Activated CD8-positive, alpha-beta memory T cell treated with anti-CD3 and anti-CD28 coated beads, Interleukin-2, amount 50 U/mL, for 48 hours (primary cell): ENCODE measurements at places on chromosomes 7 and 10.

- DNase-seq = no peak
Observed at GRCh38 chr7:84256571-84256971, 62.0 kb upstream of the SEMA3A start.

DNA sequence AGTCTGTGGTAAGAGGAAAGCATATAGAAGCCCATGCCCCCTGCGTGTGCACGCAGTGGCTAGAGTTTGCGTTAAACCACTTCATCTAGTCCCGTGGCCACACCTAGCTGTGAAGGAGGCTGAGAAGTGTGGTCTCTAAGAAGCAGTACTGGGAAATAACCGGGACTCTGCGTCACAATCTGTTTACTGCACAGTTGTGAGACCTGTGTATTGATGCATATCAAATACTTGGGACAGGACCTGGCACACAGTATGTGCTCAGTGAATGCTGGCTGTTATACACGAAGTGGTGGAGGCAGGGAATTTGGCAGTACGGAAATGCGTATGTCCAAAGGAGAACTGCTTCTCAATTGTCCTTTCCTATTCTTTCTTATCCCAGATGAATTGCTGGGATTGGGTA, 149.5 kb downstream of the ARHGAP21 start:
- DNase-seq = no peak

GRCh38 chr7:40551685-40552576, 417.1 kb downstream of the SUGCT start:
- no peak for DNase-seq

- DNase-seq = no peak
Observed at GRCh38 chr10:13095094-13095493, 4.9 kb upstream of the OPTN start.

DNA sequence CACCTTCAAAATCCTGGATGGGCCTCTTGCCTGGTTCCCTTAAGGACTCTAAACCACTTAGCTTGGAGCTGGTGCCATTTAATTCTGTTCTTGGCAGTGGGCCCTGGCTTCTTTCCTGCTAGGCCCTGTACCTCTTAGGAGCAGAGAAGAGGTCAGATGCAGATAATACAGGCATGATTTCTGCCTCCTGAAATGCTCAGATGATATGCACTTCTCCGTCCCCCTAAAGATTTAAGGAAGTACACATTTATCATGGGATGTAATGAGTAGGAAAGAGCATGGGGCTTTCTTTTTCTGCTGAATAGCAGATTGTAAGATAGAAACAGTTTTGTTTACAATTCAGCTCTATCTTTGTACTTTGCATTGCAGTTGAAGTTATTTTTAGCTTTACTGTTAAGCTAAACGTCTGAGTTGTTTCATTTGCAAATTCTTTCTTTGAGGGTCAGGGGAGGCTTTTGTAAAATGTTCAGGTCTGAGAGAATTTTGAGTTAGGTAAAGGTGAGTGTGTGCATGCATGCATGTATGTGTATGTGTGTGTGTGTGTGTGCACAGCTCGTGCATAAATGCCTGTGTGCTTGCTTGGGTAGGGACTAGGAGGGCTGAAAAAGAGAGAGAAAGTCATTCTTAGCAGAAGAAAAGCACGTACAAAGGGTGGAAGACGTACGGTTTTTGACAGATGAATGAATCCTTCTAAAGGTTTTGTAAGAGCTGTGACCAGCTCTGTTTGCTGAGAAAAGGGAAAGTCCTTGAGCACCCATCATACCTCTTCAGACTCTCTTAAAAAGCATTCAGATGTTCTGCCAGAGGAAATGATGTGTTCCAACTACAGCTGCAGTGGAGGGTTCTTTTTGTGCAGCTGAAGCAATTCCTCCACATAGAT, 364.2 kb downstream of the AUTS2 start:
- DNase-seq = no peak

DNA sequence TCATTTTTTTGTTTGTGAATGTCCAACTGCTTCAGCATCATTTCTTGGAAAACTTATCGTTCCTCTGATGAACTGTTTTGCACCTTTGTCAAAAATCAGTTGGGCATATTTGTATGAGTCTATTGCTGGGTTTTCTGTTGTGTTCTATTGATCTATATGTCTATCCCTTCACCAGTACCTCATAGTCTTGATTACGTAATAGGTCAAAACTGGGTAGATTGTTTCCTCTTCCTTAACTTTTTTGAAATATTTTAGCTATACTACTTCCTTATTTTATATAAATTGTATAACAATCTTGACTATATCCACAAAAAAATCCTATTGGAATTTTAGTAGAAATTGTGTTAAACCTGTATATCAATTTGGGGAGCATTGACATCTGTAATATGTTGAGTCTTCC, 104.1 kb upstream of the PALS2 start:
- no peak for DNase-seq

DNA sequence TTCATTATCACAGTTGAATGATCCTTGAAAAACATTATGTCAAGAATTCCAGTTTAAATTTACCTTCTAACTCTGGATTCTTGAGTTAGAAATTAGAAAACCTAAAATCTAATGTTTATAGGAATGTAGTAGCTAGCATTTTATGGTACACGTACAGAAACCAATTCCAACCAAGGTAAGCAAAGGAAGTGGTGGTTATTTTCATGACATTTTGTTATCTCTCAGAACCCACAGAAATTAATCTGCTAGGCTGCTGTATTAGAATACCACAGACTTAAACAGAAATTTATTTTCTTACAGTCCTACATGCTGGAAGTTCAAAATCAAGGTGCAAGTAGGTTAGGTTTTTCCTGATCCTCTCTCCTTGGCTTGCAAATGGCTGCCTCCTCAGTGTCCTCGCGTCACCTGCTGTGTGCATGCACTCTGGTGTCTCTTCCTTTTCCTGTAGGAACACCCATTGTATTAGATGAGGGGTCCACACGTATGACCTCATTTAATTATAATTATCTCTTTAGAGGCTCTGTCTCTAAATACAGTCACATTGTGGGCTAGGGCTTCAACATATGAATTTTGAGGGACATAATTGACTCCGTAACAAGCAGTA, 8.5 kb upstream of the CSTF2T start:
- DNase-seq = no peak

DNA sequence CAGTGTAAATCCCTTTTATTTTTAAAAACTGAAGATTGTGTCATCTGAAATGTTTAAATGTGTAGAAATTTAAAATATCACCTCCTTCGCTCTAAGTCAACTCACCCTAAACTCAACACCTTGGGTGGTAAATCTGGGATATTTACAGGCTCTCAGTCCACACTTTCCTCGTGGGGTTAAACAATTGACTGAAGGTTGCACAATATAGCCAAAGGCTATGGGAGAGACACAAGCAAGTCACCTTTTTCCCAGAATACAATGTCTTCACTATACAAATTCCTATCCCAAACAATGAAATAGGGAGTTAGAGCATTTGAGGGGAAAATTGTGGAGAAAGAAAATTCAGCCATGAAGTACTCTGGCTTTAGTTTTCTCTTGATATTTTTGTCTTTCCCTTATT, 32.7 kb upstream of the MAT1A start:
- no peak for DNase-seq

- DNase-seq = no peak
Observed at GRCh38 chr7:47170516-47170915, 411.4 kb downstream of the TNS3 start.

- no peak for DNase-seq
Observed at GRCh38 chr10:101709359-101710058, 14.5 kb upstream of the FBXW4 start.

- DNase-seq = peak; percentile 52
Observed at GRCh38 chr10:7184660-7185366, 226.0 kb downstream of the SFMBT2 start.

DNA sequence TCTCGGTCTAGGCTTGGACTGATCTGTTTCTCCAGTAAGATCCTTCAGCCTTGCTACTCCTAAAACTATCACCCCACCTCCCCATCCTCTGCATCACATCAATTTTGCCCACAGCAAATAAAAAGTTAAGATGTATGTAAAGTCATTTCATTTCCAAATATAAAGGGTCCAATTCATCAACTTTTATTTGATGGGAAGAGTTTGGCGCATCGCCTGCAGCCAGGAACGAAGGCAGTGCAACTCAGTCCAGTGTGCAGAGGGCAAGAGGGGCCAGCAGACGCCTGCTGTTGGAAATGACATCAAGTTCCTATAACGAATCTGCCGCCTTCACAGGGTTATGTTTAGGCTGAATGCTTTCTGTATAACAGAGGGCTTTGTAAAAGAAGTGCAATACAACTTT, 97.0 kb downstream of the SVIL start:
- no peak for DNase-seq

GRCh38 chr7:142439739-142440138, 181.9 kb upstream of the PRSS58 start:
- no peak for DNase-seq

DNA sequence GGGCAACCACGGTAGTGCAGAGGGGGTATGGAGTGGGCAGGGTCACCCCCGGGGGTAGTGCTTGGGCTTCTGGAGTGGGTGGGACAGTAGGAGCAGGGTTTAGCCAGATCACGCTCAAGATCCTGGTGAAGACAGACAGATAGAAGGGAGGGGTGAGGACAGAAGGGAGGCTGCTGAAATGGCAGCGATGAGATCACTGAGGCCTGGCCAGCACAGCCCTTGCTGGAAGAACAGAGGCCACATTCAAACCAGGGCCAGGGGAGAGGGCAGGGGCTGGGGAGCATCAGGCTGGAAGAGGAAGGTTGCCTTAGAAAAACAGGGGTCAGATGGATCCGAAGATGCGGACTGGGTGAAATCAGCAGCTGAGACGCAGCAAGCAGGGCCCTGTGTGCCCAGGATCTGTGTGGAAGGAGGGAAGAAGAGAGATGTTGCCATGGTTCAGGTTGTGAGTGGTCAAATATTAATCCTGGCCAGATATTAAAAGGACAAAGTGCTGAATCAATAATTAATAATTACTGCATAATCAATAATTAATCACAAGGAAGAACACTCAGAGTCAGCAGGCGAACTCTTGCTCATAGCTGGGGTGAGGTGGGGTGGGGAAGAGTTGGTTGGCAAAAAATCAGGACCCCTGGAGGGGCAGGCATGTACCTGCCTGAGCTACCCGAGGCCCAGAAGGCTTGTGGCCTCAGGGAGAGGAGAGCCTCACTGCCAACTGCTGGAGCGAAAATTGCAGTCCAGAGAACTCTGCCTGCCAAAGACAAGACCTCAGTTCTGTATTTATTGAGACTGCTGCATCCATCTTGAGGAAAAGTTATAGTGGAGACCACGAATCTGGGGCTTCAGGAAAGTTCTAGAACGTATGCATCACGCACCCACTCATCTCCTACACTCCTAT, 105.7 kb downstream of the GRB10 start:
- no peak for DNase-seq

DNA sequence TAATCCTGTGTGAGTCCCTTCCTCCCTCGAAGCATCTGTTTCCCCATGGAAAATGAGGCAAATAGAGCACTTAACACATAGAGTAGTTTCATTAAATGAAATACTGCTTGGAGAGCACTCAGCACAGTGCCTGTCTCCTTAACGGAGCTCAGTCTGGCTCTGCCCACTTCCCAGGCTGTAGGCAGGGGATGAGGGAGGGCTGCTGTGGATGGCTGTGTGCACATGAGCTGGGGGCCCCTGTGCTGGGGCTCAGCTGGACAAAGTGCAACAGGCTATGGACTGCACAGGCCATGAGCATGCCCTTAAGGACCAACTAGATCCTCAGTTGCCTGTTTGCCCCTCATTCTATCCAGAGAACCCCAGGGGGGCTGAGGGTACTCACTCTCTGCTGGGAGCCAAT, 14.5 kb downstream of the ZCCHC24 start:
- DNase-seq = no peak

DNA sequence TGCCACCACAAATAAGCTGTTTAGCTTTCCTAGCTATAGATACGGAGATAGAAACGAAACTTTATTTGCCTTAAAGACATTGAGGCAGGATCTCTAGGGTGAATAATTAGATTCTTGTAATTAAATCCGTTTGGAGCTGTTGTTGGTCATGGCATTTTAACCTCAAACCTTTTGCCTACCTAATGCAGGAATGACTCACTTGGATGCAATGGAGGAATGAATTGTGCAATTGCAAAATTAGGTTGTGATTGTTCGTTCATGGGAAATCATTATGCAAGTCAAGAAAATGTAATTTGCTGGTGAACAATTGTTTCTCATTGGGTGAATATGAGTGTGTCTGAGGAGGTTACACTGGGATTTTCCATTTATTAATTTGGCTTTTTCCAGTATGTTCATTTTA, 703.5 kb downstream of the GATA3 start:
- DNase-seq = no peak

DNA sequence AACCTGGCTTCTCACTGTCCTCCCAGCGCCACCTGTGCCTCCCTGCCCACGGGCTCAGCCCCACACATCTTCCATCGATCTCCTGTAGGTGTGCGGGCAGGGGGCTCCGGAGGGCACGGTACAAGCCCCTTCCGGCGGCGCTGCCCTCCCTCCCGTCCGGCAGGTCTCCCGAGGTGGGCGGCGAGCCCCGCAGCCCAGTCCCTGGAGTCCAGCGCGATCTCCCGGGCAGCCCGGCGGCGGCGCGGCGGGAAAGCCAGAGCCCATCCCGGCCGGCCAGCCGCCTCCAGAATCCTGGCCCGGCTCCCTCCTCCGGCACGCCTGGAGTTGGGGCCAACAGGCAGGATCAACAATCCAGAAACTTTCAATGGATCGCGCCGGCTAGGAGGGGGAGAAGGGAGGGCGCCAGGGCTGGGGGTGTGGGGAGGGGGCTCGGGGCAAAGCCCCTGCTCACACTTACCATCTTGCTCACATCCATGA, 100.1 kb downstream of the HIP1 start:
- peak; percentile 63 for DNase-seq

DNA sequence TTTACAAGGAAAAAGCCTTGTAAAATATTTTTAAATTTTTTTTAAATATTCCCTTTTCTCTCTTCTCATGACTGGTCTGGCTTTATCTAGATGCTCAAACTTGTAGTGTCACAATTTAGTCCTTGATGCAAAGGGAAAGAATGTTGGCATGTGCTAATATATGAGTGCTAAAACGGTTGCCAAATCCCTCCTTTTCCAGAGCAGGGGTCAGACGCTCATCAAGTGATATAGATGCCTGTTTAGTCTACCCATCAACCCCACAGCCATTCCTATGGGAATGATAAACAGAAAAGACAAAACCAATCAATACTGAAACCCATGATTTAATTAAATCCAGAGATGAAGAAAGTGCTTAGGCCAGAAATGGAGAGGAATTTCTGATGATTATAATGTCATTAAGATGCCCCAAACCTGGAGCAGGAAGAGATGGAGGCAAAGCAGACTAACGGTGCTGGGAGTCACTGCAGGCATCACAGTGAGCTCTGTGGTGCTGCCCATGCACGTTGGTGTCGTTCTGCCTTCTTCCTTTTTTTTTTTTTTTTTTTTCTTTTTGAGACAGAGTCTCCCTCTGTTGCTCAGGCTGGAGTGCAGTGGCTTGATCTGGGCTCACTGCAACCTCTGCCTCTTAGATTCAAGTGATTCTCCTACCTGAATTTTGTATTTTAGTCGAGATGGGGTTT, 210.1 kb upstream of the STK17A start:
- DNase-seq = no peak

- no peak for DNase-seq
Observed at GRCh38 chr10:32516567-32517495, 70.9 kb downstream of the CCDC7 start.

DNA sequence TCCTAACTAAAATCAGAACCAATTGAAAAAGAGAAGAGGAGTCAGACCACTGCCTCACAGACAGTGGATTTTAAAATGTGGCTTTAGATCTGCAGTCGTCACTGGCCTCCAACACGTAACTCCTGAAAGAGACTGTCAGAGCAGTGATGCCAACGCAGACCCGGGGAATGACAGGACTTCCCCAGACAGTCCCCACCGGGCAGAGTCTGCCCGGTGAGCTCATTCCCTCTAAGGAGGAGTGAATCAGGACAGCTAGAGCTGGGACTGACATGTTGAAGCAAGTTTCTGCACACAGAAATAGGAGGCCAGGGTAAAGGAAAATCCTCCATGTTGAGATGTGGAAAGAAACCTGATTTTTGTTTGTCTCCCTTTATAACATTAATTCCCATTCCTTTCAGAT, 105.0 kb downstream of the TES start:
- no peak for DNase-seq
